ENCODE measurements at places on chromosomes 1 and 21.

DNA sequence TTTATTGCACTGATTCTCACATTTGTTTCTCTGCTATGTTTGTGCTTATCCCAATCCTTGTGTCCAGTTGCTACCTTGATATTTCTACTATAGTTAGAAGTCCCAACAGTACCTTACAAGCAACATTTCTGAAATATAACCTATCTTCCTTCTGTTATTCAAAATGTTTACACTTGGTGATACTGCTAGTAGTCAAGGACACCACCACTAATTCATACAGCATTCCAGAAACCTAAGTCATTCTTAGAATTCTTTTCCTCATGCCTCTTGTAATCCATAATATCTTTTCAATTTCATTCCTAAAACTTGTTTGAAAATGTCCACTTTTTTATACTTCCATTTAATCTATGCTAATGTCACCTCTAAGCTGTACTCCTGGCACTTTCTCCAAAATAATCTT lies 2132.1 kb downstream of the NCAM2 start:
- DNase-seq: no peak

- no peak for DNase-seq
Measured at GRCh38 chr1:40709802-40710278, 18.3 kb downstream of the NFYC start.

DNA sequence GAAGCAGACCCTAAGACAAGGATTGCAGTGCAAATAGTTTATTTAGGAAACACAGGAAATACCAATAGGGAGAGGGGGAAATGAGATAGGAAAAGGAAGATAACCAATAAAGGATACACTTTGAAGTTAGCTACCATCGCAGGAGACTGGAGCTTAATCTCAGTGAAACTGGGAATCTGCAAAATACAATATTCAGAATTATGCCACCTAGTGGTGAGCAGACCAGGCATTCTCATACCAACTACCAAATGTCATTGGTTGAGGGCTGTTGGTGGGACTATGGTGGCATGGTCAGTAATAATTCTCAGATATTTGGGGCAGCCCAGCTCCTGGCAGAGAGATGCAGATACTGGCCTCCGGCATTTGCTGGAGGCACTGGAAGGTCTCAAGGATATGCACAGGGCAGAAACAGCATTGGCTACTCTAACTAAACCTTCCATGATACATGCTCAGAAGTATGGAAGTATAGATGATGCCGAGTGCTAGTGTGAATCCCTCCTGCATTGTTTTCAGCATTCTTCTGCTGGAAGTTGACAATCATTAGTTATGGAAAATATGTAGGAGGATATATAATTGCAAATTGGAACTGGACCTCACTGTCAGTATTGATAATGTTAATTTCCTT lies 11.8 kb upstream of the ZFP69B start:
- peak; percentile 29 for DNase-seq

- peak; percentile 76 for DNase-seq
Measured at GRCh38 chr21:42513985-42514882, 582 bp downstream of the SLC37A1 start.

DNA sequence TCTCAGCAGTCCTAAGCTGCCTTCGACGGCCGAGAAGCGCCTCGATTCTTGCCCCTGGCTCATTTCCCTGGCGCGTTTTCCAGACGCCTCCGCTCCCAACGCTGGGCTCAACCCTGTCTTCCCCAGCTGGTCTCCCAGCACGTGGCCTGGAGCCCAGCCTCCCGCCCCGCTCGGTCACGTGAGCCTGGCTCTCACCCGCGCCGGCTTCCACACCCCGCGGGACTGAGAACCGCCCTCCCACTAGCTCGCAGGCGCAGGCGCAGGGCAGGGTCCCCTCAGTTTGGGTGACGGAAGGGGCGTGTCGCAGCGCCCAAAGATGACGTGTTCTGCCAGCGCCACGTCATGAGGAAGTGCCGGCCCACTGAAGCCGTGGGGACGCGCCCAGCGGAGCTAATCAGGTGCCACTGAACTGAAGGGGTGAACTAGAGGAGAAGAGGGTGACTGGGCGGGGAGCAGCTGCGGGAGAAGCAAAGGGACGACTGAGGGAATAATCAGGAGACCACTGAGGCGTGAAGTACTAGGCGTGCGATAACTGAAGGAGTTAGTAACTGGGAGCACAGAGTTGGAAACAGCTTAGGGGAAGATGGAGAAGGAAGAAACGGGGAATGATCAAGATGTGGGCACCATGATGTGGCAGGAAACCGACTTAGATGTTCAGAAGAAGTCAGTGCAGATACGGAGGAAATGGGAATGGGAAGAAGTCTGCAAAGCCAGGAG lies at the start of gene DHDDS:
TSS of gene DHDDS (plus strand) at position 343 of the 717 bp plus-strand sequence. CDS start 625 bp downstream, outside the sequence.
- DNase-seq: peak; percentile 98

- peak; percentile 6 for DNase-seq
Measured at GRCh38 chr21:42847051-42847707, 32.2 kb downstream of the WDR4 start.

DNA sequence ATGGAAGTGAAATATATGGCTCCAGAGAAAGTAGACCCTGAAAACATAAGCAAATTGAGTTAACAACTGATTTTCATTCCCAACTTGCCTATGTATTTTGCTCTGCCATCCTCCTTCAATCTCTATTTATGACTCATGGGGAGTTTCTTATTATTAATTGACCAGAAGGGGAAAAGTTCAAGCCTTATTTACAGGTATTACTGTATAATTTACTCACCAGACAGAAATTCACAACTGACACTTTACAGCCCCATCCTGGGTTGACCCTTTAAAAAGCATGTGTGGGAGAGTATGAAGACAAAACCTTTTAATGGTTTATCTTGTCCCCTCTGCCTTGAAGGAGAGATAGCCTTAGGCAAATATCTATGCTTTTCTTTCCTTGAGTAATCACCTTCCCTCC lies 39.8 kb upstream of the C1orf53 start:
- DNase-seq: no peak

DNA sequence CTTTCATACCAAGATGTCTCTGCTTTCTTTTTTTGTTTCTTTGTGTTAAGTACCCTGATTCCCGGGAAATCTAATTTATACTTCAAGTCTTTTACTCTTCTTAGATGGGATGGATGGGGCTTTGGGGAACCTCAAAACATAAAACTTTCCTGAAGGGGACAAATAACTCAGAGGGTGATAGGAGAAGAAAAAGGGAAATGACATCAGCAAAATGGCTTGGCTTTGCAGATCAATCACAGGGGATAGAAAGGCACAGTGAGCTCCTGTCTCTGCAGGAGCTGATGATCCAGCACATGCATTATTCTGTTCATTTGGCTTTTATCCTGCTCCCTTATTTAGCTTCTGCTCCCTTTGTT lies 1.4 kb upstream of the CA14 start:
- no peak for DNase-seq

DNA sequence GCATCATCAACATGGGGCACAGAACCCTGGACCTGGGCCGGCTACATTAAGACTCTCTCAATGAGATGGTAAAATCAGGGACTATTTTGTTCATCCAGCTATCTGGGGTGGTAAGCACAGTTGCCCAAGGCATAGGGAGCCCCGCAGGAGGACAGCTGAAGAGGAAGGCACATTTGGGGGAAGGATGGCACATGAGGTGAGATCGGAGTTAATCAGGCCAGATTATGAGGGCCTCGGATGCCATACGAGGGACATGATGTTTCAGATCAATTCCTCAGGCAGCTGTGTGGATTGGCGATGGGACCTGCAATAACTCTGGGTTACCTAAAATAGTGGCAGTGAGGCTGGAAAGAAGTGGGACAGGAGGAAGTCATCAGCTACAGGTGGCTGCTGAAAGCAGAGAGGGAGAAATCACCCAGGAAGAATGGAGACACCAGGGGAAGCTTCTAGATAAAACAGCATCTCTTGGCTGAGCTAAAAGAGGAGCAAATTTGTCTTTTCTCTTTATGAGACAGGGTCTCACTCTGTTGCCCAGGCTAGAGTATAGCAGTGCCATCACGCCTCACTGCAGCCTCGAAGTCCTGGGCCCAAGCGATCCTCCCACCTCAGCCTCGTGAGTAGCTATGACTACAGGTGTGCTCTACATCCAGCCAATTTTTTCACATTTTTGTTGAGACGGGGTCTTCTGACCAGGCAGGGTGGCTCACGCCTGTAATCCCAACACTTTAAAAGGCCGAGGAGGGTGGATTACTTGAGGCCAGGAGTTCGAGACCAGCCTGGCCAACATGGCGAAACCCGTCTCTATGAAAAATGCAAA lies 21.1 kb downstream of the TOMM20 start:
- no peak for DNase-seq

- peak; percentile 77 for DNase-seq
Measured at GRCh38 chr1:205335692-205336091, 14.1 kb upstream of the NUAK2 start.

DNA sequence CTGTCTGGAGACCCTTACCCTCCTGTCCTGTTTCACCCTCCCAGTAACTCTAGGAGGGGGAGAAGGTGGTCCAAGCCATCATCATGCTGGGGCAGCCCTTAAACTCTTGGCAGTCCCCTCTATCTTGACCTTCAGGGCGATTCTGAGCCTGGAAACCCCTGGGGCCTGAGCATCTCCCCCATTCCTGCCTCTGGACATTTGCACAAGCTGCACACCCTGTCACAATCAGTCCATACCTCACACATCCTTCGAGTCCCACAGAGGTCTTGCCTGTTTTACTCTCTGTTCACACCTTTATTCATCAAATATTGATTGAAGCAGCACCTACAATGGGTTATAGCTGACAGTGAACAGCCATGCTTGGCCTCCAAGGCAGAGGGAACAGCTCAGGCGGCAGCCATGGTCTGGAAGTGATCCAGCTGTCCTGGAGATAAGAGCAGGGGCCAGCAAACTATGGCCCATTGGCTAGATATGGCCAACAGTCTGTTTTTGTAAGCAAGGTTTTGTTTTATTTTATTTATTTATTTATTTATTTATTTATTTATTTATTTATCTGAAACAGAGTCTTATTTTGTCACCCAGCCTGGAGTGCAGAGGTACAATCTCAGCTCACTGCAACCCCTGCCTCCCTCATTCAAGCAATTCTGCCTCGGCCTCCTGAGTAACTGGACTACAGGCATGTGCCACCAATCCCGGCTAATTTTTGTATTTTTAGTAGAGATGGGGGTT lies 7.1 kb upstream of the FAM131C start:
- no peak for DNase-seq

DNA sequence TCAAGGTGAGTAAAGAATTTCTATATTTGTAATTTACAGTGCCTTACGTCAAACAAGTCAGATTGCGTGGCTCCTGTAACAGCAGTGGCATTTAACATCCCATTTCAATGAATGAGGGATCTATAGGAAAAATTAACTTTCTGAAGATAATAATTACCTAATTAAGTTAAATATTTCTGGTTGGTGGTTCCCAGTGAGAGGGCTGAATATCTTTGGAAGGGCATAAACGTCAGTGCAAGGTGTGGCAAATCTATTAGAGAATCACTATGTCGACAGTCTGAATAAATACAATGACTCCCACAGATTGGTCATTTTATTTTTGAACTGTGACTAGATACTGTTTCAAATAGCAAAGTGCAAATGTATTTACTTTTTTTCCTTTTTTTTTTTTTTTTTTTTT lies 80.0 kb downstream of the S1PR1 start:
- DNase-seq: no peak

DNA sequence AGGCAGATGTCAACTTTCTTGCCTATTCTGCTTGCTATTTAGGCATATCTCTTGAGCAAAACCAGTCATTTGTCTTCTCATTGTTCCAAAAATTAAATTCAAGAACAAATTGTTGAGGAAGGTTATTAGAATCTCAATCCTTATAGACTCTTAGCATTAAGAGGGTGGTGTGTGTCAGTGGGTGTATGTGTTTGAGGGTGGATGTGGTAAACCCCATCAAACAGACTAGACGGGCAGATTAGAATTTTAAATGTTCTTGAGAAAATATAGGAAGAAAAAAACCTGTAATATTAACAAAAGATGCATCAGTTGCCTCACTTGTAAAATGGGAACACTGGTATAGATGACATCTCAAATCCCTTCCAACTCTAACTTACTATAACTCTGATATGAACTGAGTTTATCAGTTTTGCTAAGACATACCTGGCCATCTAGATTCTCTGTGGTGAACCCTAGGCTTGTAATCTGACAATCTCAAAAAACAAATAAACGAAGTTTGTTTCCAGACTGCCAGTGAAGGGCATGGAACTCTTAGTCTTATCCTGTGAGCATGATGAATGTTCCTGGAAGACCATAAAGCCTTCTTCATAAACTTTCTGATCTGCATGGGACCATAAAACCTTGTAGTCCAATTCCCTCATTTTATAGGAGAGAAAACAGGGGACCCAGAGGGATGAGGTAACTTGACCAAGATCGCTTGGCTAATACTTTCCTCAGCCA lies 176.3 kb upstream of the SGIP1 start:
- DNase-seq: no peak

- DNase-seq: no peak
Measured at GRCh38 chr1:184164536-184164935, 113.0 kb downstream of the TSEN15 start.

DNA sequence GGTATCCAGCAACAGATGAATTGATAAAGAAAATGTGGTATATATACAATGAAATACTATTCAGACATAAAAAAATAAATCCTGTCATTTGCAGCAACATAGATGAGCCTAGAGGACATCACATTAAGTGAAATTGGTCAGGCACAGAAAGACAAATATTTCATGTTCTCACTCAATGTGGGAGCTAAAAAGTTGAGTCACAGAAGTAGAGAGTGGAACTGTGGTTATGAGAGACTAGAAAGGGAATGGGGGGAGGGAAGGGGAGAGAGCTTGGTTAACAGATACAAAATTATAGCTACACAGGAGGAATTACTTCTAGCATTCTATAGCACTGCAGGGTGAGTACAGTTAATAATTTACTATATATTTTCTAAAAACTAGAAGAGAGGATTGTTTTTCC lies 37.1 kb upstream of the SERPINC1 start:
- no peak for DNase-seq

- no peak for DNase-seq
Measured at GRCh38 chr1:206907304-206907991, 10.2 kb downstream of the IL24 start.

GRCh38 chr1:164836614-164837018 lies 277.6 kb downstream of the PBX1 start:
- no peak for DNase-seq

GRCh38 chr1:2628933-2629626 lies 3.7 kb downstream of the MMEL1 start:
- no peak for DNase-seq

DNA sequence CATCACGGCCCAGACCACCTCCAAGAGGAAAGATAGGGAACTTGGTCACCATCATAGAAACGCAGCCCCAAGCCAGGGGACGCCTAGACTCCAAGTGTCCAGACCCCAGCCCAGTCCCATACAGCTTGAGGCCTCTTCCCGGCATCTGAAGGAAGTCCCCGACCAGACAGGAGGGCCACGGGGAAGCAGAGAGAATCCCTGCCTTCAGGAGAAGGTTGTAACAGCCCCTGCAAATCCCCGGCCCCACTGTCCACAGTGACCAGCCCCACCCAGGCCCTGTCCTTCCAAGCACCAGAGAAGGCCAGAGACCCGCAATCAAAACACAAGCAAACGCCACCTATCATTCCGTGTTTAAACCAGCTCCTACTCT lies 1.7 kb downstream of the SLC19A1 start:
- peak; percentile 12 for DNase-seq
